ENCODE measurements at places on chromosomes 2 and 18.

- DNase-seq, result peak; percentile 65
Measured at GRCh38 chr2:65430603-65431420, 1.6 kb downstream of the SPRED2 start.

DNA sequence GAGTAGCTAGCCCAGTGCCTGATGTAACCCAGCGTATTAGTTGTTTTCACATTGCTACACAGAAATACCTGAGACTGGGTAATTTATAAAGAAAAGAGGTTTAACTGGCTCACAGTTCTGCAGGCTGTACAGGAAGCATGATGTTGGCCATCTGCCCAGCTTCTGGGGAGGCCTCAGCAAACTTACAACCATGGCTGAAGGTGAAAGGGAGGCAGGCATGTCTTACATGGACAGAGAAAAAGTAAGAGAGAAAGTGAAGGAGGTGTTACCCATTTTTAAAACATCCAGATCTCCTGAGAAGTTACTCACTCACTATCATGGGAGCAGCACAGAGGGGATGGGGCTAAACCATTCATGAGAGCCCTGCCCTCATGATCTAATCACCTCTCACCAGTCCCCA, 6.1 kb upstream of the CYRIA start:
- no peak for DNase-seq

DNA sequence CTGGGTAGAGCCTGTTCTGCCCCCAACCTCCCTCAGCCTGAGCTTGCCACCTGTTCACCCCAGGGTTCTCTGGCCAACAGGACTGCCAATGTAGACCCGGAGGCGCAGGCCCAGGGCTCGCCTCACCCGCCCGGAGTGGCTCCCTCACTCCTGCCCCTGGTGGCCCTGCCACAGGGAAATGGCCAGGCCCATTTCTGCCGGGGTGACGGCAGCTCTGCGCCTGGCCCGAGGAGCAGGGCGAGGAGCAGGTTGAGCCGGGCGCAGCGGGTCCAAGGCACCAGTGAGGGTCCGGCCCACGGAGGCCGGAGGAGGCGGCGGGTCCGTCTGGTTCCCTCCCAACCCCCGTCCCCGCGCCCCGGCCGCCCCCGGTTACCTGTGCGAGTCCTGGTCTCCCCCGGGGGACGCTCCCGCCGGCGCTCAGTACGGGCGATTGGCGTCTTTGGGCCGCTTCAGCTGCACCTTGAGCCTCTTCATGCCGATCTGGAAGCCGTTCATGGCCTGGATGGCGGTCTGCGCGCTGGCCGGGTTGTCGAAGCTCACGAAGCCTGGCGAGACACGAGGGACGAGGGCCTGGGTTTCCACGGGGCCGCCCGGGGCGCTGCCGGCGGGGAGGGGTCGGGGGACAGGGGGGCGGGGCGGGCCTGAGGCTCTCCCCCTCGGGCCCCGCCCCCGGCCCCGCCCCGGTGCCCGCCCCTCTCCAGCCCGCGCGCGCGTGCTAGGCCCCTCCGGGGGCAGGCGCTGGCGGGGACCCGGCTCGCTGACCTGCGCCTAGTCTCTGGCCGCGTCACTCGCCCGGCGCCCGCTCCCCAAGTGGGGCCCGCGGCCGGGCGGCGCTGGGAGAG, 312.0 kb downstream of the CELF4 start:
- no peak for DNase-seq

DNA sequence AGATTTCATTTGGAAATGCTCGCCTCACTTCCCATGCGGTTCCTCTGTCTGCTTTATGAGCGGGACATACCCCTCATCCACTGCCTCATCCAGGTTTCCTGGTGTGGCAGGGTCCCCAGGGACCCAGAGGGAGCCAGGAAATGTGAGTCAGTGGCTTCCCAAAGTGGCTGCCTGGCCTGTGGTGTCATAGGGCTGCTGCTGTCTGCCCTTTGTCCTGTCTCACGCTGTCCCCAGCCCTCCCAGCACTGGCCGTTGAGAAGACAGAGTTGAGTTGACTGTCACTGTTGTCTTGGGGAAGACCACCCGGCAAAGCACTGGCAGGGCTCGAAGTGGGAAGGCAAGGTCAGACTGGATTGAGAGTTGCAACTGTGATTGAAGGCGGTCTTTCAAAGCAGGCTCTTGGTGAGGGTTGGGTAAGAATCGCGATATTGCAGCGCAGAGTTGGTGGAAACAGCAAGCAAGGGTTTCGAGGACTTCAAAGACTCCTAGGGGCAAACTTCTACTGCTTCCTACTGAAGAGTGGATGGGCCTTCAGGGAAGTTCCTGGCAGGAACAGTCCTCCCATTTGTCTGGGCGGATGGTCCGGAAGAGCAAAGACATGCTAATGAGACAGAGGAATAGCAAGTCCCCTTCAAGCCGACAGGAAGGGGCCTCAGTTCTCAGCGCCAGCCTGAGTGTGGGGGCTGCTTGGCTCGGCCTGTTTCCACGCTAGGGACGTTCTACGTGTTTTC, 33.9 kb downstream of the RAB31 start:
- DNase-seq, result no peak

- no peak for DNase-seq
Measured at GRCh38 chr2:149037851-149038250, 648 bp upstream of the LYPD6B start.

DNA sequence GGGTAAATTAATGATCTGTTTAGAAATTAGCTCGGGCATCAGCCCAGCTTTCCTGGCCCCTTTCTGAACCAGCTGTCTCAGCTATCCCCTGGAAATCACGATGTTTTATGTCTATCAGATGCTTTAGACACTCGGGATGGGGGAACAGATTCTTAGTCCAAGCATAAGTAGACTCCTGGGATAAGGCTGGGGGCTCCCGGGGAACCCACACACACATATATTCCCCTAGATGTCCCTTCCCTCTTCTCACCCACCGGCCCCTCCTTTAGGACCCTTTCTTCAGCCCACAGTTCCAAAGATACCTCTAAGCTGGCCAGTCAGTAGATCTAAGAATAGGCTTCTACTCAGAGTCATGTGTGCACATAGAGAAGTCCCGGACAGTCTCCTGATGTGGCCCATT, 151.5 kb upstream of the COPS8 start:
- DNase-seq, result no peak

GRCh38 chr2:179222076-179222475, 42.6 kb downstream of the SESTD1 start:
- no peak for DNase-seq

- no peak for DNase-seq
Measured at GRCh38 chr2:111145103-111145760, 24.5 kb downstream of the BCL2L11 start.

DNA sequence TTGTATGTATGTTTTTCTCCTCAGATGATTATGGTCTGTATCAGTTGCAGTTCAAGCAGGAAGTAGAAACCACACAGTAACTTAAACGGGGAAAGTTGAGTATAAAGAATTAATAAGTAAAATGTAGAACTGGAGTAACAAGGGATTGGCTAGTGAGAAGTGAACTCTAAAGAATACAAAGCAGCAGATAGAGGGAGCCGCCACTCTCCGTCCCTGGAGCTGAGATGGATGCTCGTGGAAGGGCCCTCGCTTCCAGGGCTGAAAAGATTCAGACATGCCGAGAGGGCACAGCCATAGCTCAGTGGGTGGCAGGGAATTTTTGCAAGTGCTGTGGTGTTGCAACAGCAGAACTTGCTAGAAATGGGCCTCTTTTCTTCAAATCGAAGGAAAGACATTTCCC, 155.8 kb downstream of the COL6A3 start:
- DNase-seq, result no peak

- DNase-seq, result no peak
Measured at GRCh38 chr2:129888896-129889295, 90.6 kb upstream of the RAB6C start.

- no peak for DNase-seq
Measured at GRCh38 chr2:177419274-177419673, 26.7 kb downstream of the AGPS start.

DNA sequence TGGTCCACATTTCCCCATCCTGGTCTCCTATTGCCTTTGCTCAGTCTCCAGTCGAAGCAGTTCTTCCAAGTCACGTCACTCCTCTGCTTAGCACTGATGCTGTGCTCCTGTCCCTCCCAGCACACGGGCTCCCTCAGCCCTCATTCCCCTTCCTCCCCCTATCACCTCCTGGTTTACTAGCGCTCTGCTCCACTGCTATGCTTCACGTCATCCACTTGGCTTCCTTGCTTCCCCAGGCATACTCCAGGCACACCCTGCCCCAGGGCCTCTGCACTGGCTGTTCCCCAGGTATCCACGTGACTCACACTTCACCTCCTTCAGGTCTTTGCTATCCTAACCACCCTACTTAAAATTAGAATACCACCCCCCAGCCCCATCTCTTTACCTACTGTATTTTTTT, 269.3 kb downstream of the GLI2 start:
- DNase-seq, result no peak

- DNase-seq, result no peak
Measured at GRCh38 chr2:100104718-100105677, 37.4 kb downstream of the AFF3 start.

GRCh38 chr18:23071285-23071684, 64.0 kb upstream of the CABLES1 start:
- DNase-seq, result no peak

DNA sequence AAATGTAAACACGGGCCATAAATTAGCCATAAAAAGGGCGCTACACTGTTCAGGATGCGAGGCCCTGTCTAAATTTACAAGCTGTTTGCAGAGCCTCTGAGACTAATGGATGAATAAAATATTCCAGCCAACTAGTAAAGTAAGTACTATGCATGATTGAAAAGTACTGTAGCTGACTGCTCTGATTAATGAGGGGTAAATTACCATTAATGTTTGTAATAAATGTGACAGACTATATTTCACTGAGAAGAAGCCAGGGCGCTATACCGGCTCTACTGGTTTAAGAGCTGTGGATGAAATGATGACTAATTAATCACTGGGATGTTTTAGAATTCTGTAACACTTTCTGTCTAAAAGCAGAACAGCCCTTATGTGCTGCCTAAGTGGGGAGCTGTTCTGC, 54.3 kb upstream of the RGPD4 start:
- DNase-seq, result no peak

- DNase-seq, result no peak
Measured at GRCh38 chr2:32918774-32919173, 28.0 kb upstream of the LTBP1 start.

- no peak for DNase-seq
Measured at GRCh38 chr2:136253288-136254004, 135.5 kb upstream of the CXCR4 start.

- no peak for DNase-seq
Measured at GRCh38 chr2:206558492-206558891, 83.8 kb upstream of the FAM237A start.

- no peak for DNase-seq
Measured at GRCh38 chr2:219028996-219029828, 12.1 kb downstream of the CFAP65 start.

DNA sequence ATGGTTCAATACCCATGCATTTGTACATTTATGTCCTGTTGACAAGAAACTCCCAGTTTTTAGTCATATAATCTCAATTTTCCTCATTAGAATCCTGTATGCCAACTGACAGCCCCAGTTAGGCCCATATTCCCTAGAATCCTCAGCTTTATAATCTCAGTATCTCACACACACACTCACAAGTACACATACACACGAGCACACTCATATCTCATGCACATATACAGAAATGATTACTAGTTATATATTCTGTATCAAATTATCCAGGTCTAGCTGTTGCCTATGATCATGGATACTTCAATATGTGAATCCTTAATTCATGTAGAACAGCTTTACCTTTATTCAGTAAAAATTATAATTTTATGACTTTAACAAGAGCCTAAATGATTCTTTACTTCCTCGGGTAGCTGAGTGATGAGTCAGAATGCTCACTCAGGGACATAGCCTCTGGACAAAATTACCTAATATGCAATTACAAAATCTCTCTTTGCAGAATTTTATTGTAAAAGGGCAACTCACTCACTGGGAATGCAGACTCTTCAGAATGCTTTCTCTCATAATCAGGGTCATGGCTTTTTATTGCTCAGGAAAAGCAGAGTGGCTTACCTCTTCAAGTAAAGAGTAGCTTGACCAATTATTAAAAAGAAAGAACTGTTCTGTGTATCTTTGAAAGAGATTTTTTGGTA, 193.6 kb upstream of the PIK3C3 start:
- DNase-seq, result no peak

DNA sequence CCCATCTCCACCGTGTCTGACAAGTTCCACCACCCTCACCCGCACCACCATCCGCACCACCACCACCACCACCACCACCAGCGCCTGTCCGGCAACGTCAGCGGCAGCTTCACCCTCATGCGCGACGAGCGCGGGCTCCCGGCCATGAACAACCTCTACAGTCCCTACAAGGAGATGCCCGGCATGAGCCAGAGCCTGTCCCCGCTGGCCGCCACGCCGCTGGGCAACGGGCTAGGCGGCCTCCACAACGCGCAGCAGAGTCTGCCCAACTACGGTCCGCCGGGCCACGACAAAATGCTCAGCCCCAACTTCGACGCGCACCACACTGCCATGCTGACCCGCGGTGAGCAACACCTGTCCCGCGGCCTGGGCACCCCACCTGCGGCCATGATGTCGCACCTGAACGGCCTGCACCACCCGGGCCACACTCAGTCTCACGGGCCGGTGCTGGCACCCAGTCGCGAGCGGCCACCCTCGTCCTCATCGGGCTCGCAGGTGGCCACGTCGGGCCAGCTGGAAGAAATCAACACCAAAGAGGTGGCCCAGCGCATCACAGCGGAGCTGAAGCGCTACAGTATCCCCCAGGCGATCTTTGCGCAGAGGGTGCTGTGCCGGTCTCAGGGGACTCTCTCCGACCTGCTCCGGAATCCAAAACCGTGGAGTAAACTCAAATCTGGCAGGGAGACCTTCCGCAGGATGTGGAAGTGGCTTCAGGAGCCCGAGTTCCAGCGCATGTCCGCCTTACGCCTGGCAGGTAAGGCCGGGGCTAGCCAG, 1.2 kb downstream of the ONECUT2 start:
- DNase-seq, result no peak

GRCh38 chr2:108367014-108367413, 10.7 kb upstream of the SULT1C4 start:
- DNase-seq, result no peak

GRCh38 chr18:9240270-9240669, 94.3 kb upstream of the TWSG1 start:
- DNase-seq, result no peak

DNA sequence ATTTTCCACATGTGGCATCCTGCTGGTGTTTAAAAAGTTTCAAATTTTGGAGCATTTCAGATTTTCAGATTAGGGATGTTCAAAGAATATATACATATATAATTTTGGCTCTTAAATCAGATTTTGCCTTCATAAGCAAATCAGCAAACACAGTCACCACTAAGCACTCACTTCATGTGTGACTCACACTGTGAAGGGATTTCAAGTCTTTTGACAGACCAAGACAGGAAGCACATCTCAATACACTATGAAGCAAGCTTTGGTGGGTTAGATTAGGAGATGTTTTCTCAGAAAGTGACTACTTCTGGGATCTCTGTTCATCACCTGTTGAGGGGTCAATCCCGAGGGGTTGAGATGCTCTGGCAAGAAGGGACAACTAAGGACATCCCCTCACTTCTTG, 227.8 kb upstream of the RBBP8 start:
- no peak for DNase-seq

GRCh38 chr18:59902131-59902992, 2.6 kb downstream of the PMAIP1 start:
- DNase-seq, result peak; percentile 16

- DNase-seq, result no peak
Measured at GRCh38 chr18:39167990-39168389, 1602.4 kb upstream of the CELF4 start.
